ENCODE measurements at places on chromosomes 2 and 18. TPM values are rescaled to one million over a fixed set of nuclear protein-coding genes. Genes with fewer than 3 reads are reported as not detected.
A peak's percentile ranks its signal among the peaks of the same experiment; 100 is the strongest.

Gene ARHGAP15
- 101 TPM for total RNA-seq

Gene TTL
- total RNA-seq: 33.0 TPM

DNA sequence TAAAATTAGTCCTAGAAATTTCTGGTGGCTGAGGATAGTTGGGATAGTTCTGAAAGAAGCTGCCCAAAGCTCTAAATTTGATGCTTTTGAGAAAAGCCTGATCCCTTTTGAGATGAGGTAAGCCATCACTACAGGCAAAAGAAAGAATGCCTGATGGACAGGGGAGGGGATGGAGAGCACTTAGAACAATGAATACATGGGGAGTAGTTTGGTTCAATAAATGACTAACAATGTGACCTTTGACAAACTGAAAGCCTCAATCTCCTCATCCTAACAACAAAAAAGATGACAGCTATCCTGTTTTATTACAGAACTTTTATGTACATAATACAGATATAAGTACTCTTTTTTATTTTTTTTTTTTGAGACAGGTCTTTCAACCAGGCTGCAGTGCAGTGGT is 42.7 kb downstream of the GFPT1 start:
- DNase-seq: no peak
- peaks cover 53% of the 10 kb centered on the region for H3K36me3 ChIP-seq
- no peaks in the 10 kb centered on the region for H3K27me3 ChIP-seq
- no peak overlapping the region for H3K4me3 ChIP-seq
- peaks cover 7% of the 10 kb centered on the region for H3K4me1 ChIP-seq

GRCh38 chr18:23890589-23890988 is 124.0 kb upstream of the TTC39C start:
- H3K27me3 ChIP-seq: peaks cover under 1% of the 10 kb centered on the region
- peaks cover 3% of the 10 kb centered on the region for H3K36me3 ChIP-seq
- H3K27ac ChIP-seq: no peak overlapping the region

DNA sequence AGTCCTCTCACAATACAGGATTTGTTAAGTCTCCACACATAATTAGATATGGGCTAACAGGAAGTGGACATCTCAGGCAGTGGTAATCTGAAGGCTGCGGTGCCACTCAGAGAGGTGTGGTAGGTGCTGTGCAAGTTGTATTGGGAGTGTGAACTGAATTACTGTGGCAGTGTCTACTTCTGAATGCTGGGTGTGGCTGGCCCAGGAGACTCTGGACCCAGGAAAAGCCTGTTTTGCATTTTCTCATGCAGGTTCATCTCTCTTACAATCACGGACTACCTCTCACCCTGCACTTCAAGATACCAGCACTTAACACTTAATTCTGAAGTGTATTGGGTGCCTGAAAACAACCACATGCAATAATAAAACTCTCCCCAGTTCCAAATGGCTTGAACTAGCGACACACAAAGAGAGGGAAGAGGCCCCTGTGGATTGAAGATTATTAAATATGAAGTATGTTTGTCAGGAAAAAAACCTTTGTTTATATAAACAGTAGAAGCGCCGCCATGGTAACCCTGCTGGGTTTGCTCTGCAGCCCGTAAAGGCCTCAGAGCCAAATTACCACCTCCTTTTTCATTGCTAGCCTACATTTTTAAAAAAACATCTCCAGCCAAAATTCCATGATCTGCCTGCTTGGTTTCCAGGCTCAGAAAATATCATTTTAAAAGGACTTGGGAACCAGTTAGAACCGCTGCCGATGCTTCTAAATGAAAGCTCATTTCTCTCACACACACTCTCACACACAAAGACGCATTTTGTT is 77.5 kb downstream of the GFPT1 start:
- H3K4me3 ChIP-seq: no peak overlapping the region
- no peaks in the 10 kb centered on the region for H3K36me3 ChIP-seq
- peaks cover 11% of the 10 kb centered on the region for H3K4me1 ChIP-seq
- DNase-seq: no peak

GRCh38 chr2:123362671-123363440 is 662.2 kb upstream of the CNTNAP5 start:
- no peaks in the 10 kb centered on the region for H3K27me3 ChIP-seq
- no peak overlapping the region for H3K27ac ChIP-seq
- no peaks in the 10 kb centered on the region for H3K36me3 ChIP-seq
- DNase-seq: no peak
- H3K4me1 ChIP-seq: no peaks in the 10 kb centered on the region

Gene TMEM182
- total RNA-seq: 4.4 TPM

GRCh38 chr18:29465526-29465925 is 1288.6 kb upstream of the CDH2 start:
- H3K27ac ChIP-seq: no peak overlapping the region
- no peaks in the 10 kb centered on the region for H3K4me1 ChIP-seq
- H3K36me3 ChIP-seq: no peaks in the 10 kb centered on the region
- DNase-seq: no peak
- H3K4me3 ChIP-seq: no peak overlapping the region

Gene LINC00305
- not detected for total RNA-seq

Gene SERPINB4
- total RNA-seq: not detected

- peaks cover 29% of the 10 kb centered on the region for H3K36me3 ChIP-seq
- H3K27me3 ChIP-seq: no peaks in the 10 kb centered on the region
- DNase-seq: no peak
- no peak overlapping the region for H3K4me3 ChIP-seq
- peaks cover 49% of the 10 kb centered on the region for H3K4me1 ChIP-seq
Measured at GRCh38 chr2:230681171-230681545, 31.5 kb upstream of the CAB39 start.

DNA sequence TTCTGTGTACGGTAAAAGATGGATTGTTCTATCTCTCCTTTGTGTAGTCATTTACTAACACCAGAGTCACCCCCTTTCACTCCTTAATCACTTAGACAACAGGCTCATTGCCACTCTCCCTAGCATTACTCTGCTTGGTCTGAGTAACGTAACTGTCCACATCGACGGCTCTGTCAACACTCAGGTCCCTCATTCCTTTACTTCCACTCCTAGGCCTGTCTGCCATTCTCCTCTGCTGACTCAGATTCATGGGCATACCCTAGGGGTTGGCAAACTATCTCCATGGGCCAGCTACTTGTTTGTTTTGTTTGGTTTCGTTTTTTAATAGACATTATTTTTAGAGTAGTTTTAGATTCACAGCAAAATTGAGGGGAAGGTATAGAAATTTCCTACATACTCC is 243.9 kb downstream of the NR4A2 start:
- H3K4me1 ChIP-seq: peaks cover 3% of the 10 kb centered on the region
- H3K36me3 ChIP-seq: no peaks in the 10 kb centered on the region
- no peak overlapping the region for H3K27ac ChIP-seq

- DNase-seq: no peak
- peaks cover 2% of the 10 kb centered on the region for H3K27me3 ChIP-seq
- no peak overlapping the region for H3K4me3 ChIP-seq
- no peak overlapping the region for H3K27ac ChIP-seq
Measured at GRCh38 chr2:234996941-234997270, 45.1 kb downstream of the SH3BP4 start.

GRCh38 chr2:96601382-96602292 is 36.5 kb downstream of the KANSL3 start:
- H3K4me1 ChIP-seq: peaks cover 46% of the 10 kb centered on the region
- peak overlapping the region; percentile 80 for H3K27ac ChIP-seq
- peak; percentile 57 for DNase-seq
- peaks cover 77% of the 10 kb centered on the region for H3K36me3 ChIP-seq
- H3K27me3 ChIP-seq: no peaks in the 10 kb centered on the region

Gene RGPD8
- 13.1 TPM for total RNA-seq

Gene ZC3H8
- 16.0 TPM for total RNA-seq

Gene INHBB
- not detected for total RNA-seq

DNA sequence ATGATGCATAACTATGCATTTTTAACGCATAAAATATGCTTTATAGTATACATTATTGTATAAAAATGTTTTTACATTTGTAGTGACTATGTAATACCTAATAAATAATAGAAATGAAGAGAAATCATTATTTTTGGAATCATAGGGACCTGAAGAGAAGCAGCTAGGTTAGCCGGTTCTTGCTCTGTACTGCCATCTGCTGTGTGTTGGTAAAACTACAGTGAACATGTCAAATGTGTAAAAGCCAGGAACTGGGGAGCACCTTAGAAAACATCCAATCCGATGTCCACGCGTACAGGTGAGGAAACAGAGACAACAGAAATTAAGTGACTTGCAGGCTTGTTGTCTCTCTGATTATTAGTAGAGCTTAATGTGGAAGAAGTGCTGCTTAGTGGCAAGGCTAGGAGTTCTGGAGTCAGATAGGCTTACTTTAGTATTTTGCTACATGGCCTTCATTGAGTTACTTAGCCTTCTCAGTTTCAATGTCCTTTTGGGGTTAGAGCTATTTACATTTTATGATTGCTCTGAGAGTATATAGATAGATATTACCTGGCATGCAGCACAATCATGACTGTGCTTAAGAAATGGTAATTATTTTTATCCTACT is 386.5 kb downstream of the DLGAP1 start:
- no peak overlapping the region for H3K4me3 ChIP-seq
- H3K27ac ChIP-seq: no peak overlapping the region
- H3K27me3 ChIP-seq: peaks cover 3% of the 10 kb centered on the region
- H3K36me3 ChIP-seq: no peaks in the 10 kb centered on the region

- DNase-seq: no peak
- no peaks in the 10 kb centered on the region for H3K36me3 ChIP-seq
- H3K4me1 ChIP-seq: no peaks in the 10 kb centered on the region
- H3K27me3 ChIP-seq: no peaks in the 10 kb centered on the region
- H3K27ac ChIP-seq: no peak overlapping the region
- H3K4me3 ChIP-seq: no peak overlapping the region
Measured at GRCh38 chr2:187429989-187430388, 18.1 kb downstream of the CALCRL start.

DNA sequence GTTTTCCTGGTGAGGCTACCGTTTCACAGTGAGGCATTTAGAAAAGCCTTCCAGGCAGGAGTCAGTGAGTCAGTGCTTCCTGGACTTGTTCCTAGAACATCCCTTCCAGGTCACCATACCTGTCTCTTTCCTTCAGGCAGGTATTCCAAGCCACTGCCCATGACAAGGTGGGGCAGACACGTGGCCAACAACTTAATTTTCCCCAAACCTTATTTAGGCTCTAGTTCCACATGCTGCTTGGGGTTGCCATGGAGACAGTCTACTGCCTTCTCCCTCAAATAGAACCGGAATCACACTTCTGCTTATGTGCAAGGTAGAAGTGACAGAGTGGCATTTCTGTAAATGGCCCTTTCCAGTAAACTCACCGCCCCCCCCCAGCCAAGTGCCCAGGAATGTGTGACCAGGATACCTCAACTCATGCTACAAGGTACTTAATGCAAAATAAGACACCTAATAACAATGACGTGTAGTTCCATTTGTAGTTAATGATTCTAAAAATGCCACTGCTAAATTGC is 258.3 kb downstream of the PRKCE start:
- DNase-seq: no peak
- H3K27me3 ChIP-seq: no peaks in the 10 kb centered on the region
- H3K4me3 ChIP-seq: no peak overlapping the region
- no peaks in the 10 kb centered on the region for H3K36me3 ChIP-seq
- H3K27ac ChIP-seq: no peak overlapping the region
- H3K4me1 ChIP-seq: peaks cover 10% of the 10 kb centered on the region

Gene RESP18
- total RNA-seq: not detected

Gene SCN3A
- not detected for total RNA-seq

Gene ZEB2
- 40.9 TPM for total RNA-seq

DNA sequence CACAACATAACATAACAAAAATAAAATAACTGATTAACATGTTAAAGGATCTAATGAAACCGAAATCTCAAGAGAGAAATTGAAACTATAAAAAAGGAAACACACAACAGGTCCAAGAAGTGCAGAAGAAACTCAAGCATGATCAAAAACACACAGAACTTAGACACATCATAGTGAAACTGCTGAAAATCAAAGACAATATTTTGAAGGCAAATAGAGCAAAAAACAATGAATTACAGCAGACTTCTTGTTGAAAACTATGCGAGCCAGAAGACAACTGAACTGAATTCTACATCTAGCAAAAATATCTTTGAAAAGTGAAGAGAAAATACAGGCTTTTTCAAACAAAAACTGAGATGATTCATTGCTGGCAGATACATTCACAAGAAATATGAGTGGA is 61.3 kb downstream of the UGP2 start:
- H3K27ac ChIP-seq: no peak overlapping the region
- H3K27me3 ChIP-seq: no peaks in the 10 kb centered on the region
- peaks cover 16% of the 10 kb centered on the region for H3K4me1 ChIP-seq
- DNase-seq: no peak

- H3K4me1 ChIP-seq: peaks cover 21% of the 10 kb centered on the region
- H3K36me3 ChIP-seq: no peaks in the 10 kb centered on the region
- peaks cover 53% of the 10 kb centered on the region for H3K27me3 ChIP-seq
- no peak for DNase-seq
- H3K4me3 ChIP-seq: no peak overlapping the region
- H3K27ac ChIP-seq: no peak overlapping the region
Measured at GRCh38 chr18:48459016-48459415, 49.8 kb upstream of the ZBTB7C start.

Gene ZNF396
- 0.70 TPM for total RNA-seq

Gene CXCR4
- 133 TPM for total RNA-seq

GRCh38 chr2:54053830-54054229 is 61.6 kb upstream of the ACYP2 start:
- no peak for DNase-seq
- peak overlapping the region; percentile 84 for H3K27ac ChIP-seq
- peaks cover 25% of the 10 kb centered on the region for H3K4me1 ChIP-seq
- peaks cover 15% of the 10 kb centered on the region for H3K36me3 ChIP-seq

- no peaks in the 10 kb centered on the region for H3K36me3 ChIP-seq
- peaks cover 4% of the 10 kb centered on the region for H3K4me1 ChIP-seq
Measured at GRCh38 chr18:59083136-59083818, 56.4 kb upstream of the SEC11C start.

GRCh38 chr18:42131066-42131929 is 176.3 kb downstream of the PIK3C3 start:
- DNase-seq: no peak
- no peak overlapping the region for H3K4me3 ChIP-seq
- H3K27me3 ChIP-seq: peaks cover 7% of the 10 kb centered on the region
- H3K4me1 ChIP-seq: no peaks in the 10 kb centered on the region
- H3K36me3 ChIP-seq: no peaks in the 10 kb centered on the region
- no peak overlapping the region for H3K27ac ChIP-seq

- no peaks in the 10 kb centered on the region for H3K36me3 ChIP-seq
- H3K27me3 ChIP-seq: peaks cover 52% of the 10 kb centered on the region
- no peak for DNase-seq
- H3K27ac ChIP-seq: no peak overlapping the region
- H3K4me1 ChIP-seq: peaks cover 4% of the 10 kb centered on the region
Measured at GRCh38 chr2:60512641-60513040, 40.8 kb downstream of the BCL11A start.

- no peak overlapping the region for H3K27ac ChIP-seq
- H3K4me3 ChIP-seq: no peak overlapping the region
Measured at GRCh38 chr2:4391013-4391412, 687.6 kb downstream of the DCDC2C start.

Gene CRYGD
- not detected for total RNA-seq

Gene CYP27A1
- total RNA-seq: not detected

- no peak overlapping the region for H3K4me3 ChIP-seq
- no peaks in the 10 kb centered on the region for H3K4me1 ChIP-seq
- H3K27me3 ChIP-seq: no peaks in the 10 kb centered on the region
- no peak overlapping the region for H3K27ac ChIP-seq
Measured at GRCh38 chr2:124353656-124354055, 328.6 kb downstream of the CNTNAP5 start.

Measured in activated CD8-positive, alpha-beta memory T cell treated with anti-CD3 and anti-CD28 coated beads, Interleukin-2, amount 10 ng/mL, durations not matched to agents 7 days and 5 days (primary cell).